Mesothelial cell of epicardium (in vitro differentiated cells): ENCODE measurements at places on chromosomes 6 and 20. TPM values are rescaled to one million over a fixed set of nuclear protein-coding genes. Genes with fewer than 3 reads are reported as not detected.

The PI16 gene
- total RNA-seq, result not detected in 3 replicates

The PBOV1 gene
- total RNA-seq, result not detected in 3 replicates

GRCh38 chr6:34964564-34964963, 75.5 kb downstream of the ANKS1A start:
- H3K27ac ChIP-seq, result no peak overlapping the region
- peaks cover 11% of the 10 kb centered on the region for H3K4me1 ChIP-seq
- DNase-seq, result no peak
- no peak overlapping the region for H3K4me3 ChIP-seq

DNA sequence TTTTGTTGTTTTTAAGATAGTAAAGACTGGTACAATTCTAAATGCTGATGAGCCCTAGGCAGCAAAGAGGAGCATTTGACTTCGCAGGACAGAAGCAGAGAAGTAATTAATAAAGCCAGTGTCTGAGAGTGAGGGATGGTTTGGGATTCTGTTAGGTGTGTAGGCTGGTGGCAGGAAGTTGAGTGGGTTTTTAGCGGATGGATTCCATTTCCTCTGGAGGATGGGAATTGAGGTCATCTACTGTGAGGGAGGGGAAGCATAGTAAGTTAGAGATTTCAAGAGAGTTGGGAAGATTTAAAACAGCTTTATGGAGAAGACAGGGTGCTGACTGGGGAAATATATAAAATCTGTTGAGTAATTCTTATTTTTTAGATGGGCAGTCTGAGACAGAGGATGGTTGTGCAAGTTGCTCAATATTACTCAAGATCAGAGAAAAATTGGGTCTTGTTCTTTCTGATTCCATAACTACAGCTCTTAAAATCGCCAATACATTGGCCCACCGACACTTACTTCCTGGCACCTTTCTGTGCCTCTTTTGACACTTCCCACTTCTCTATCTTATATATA, 48.8 kb downstream of the PRL start:
- peaks cover 8% of the 10 kb centered on the region for H3K36me3 ChIP-seq
- peaks cover 22% of the 10 kb centered on the region for H3K4me1 ChIP-seq
- H3K4me3 ChIP-seq, result no peak overlapping the region
- DNase-seq, result no peak
- no peak overlapping the region for H3K27ac ChIP-seq

- no peaks in the 10 kb centered on the region for H3K36me3 ChIP-seq
- H3K27ac ChIP-seq, result peak overlapping the region; percentile 91
- no peaks in the 10 kb centered on the region for H3K27me3 ChIP-seq
- peak overlapping the region; percentile 2 for H3K4me3 ChIP-seq
- peaks cover 75% of the 10 kb centered on the region for H3K4me1 ChIP-seq
These were observed 24.5 kb downstream of the NCOA7 start for GRCh38 chr6:125815080-125815910.

DNA sequence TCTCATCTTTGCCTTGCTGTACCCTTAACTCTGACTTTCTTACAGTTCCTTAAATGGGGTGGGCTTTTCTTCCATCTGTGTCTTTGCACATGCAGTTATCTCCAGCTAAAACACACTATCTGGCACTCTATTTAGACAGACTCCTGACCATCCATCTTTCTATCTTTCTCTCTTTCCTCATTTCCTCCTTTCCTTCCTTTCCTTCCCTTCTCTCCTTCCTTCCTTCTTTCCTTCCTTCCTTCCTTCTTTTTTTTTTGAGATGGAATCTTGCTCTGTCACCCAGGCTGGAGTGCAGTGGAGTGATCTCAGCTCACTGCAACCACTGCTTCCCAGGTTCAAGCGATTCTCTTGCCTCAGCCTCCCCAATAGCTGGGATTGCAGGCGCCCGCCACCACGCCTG, 8.2 kb downstream of the NOTCH4 start:
- no peak overlapping the region for H3K4me3 ChIP-seq
- H3K27me3 ChIP-seq, result peaks cover 43% of the 10 kb centered on the region
- H3K27ac ChIP-seq, result no peak overlapping the region
- H3K36me3 ChIP-seq, result no peaks in the 10 kb centered on the region
- no peaks in the 10 kb centered on the region for H3K4me1 ChIP-seq

DNA sequence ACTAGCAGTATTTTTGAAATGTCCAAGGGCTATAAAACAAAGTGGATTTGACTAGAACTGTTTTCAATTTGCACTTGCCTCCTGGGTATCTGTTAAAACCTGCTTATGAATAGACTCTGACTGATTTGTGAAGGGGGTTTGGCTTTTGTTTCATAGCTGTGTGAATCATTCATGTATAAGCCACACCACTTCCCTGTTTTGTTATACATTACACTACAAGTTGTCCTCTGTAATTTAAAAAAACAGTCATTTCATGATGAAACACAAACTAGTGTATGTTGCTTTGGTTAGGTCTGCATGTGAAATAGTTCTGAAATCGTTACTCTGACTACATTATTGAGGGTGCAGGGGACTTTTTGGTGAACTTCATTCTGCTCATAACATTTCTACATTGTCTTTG, 121.7 kb downstream of the NKAIN2 start:
- H3K27ac ChIP-seq, result no peak overlapping the region
- H3K4me1 ChIP-seq, result no peaks in the 10 kb centered on the region
- peaks cover 57% of the 10 kb centered on the region for H3K27me3 ChIP-seq
- DNase-seq, result no peak
- H3K4me3 ChIP-seq, result no peak overlapping the region
- H3K36me3 ChIP-seq, result no peaks in the 10 kb centered on the region

GRCh38 chr6:136511397-136511796, 38.8 kb downstream of the MAP7 start:
- H3K4me1 ChIP-seq, result peaks cover 14% of the 10 kb centered on the region
- H3K27ac ChIP-seq, result peak overlapping the region; percentile 59
- H3K36me3 ChIP-seq, result peaks cover 10% of the 10 kb centered on the region
- no peak overlapping the region for H3K4me3 ChIP-seq
- H3K27me3 ChIP-seq, result no peaks in the 10 kb centered on the region

The RBM38 gene
- 23.8 to 25.6 TPM (median 25.3 TPM) in 3 replicates for total RNA-seq

GRCh38 chr6:117352466-117353081, 73.2 kb downstream of the ROS1 start:
- H3K4me3 ChIP-seq, result no peak overlapping the region
- H3K27me3 ChIP-seq, result peaks cover 4% of the 10 kb centered on the region
- no peaks in the 10 kb centered on the region for H3K36me3 ChIP-seq
- H3K27ac ChIP-seq, result no peak overlapping the region
- H3K4me1 ChIP-seq, result no peaks in the 10 kb centered on the region
- DNase-seq, result no peak

DNA sequence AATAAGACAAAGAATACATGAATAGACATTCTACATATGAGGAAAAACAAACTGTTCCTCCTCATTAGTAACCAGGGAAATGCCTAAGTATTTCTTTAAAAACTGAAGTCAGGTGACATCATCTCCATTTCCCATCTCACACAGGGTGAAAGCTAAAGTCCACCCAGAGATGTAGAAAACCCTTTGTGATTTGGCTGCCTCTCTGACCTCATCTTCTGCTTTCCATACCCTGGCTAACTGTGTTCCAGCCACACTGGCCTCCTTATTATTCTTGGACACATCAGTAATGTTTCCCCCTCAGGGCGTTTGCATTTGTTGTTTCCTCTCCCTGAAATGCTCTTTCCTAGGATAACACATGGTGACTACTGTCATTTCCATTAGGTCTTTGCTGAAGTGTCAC, 40.4 kb downstream of the ESF1 start:
- no peaks in the 10 kb centered on the region for H3K27me3 ChIP-seq
- no peaks in the 10 kb centered on the region for H3K4me1 ChIP-seq
- peaks cover 51% of the 10 kb centered on the region for H3K36me3 ChIP-seq
- no peak for DNase-seq
- no peak overlapping the region for H3K27ac ChIP-seq

The DAAM2 gene
- 13.3 to 15.2 TPM (median 13.7 TPM) in 3 replicates for total RNA-seq

DNA sequence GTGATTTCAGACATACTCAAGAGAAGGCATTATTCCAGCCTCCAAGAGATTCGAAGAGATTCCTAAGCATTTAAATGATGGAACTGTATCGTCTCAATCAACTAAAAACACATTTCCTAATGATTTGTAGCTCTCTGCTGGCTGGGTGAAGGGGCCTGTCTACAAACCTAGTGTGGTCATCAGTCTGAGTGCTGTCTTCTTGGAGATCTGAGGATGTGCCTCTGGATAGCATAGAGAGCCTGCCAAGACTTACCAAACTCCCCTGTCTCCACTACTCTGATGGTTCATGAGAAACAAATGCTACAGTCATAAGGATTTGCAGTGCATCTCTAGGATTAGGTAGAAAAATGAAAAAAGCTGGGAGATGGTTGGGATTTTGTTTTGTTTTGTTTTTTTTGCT, 176.9 kb upstream of the CITED2 start:
- H3K27ac ChIP-seq, result peak overlapping the region; percentile 55
- no peak for DNase-seq
- no peaks in the 10 kb centered on the region for H3K27me3 ChIP-seq
- H3K4me3 ChIP-seq, result no peak overlapping the region
- H3K4me1 ChIP-seq, result peaks cover 42% of the 10 kb centered on the region

DNA sequence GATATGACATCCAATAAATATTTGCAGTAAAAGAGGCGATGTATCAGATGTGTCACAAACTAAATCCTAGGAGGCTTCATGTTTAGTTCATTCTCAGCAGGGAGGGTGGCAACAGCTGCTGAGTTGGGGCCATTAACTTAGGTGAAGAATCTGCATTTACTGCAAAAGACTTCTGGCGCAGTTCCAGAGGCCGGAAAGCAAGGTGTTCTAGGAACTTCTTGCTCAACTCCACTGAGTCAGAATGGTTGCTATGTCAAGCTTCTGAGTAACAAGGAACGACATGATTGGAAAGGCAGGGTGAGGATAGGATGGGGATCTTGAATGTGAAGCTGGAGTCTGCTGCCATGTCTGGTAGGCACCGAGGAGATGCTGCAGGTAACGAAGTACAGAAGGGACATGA, 11.7 kb downstream of the ADNP start:
- H3K36me3 ChIP-seq, result no peaks in the 10 kb centered on the region
- H3K27me3 ChIP-seq, result no peaks in the 10 kb centered on the region
- no peak overlapping the region for H3K4me3 ChIP-seq

DNA sequence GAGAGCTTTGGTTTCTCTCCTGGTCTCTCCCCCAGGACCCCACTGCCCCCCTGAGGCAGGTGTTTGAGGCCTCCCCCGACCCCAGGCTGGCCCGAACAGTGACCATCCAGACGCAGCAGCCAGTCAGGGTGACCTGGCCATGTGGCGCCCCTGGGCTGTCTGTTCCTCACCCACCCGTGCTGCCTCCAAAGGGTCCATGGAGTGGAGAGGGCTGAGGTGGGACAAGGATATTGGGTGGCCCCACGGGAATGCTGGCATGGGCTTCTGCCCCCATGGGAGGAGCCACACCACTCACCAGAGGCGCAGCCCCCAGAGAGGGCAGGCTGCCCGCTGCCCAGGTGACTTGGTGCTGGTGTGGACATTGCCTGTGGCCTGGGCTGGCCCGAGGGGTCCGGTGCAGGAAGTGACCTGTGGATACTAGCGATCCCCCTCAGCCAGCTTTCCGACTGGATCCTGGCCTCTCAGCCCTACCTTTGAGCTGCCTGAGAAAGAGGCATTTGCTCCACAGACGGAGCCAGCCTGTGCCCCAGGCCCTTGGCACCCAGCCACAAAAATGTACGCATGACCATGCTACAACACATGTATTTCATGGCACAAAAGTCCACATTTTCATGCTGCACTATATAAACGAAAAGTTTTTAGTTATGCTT, 50.8 kb downstream of the BCAS4 start:
- DNase-seq, result no peak
- H3K4me1 ChIP-seq, result peaks cover 9% of the 10 kb centered on the region
- H3K36me3 ChIP-seq, result peaks cover 2% of the 10 kb centered on the region
- no peak overlapping the region for H3K27ac ChIP-seq

The FAM210B gene
- total RNA-seq, result 64.9 to 66.9 TPM (median 66.4 TPM) in 3 replicates

The TRIM40 gene
- not detected in 3 replicates for total RNA-seq
